ENCODE measurements at places on chromosomes 1 and 21.

DNA sequence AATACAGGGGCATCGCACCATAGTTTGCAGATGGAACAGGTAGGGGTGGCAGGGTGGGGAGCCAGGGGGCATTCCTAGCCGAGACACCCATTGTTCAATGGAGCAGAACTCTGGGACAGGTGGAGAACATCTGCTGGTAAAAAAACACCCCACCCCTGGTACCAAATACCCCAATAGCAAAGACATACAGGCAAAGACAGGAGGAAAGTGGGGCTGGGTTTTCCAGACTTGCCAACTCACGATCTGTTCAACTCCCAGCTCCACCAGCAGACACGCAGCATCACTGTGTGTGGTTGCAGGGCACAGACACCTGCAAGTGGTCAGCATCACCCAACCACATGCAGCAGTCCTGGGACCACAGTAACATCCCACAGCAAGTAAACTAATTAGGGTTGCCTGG is 328 bp upstream of the KRTAP10-8 start:
- DNase-seq: no peak

GRCh38 chr1:212967801-212968200 is 17.5 kb downstream of the VASH2 start:
- no peak for DNase-seq

DNA sequence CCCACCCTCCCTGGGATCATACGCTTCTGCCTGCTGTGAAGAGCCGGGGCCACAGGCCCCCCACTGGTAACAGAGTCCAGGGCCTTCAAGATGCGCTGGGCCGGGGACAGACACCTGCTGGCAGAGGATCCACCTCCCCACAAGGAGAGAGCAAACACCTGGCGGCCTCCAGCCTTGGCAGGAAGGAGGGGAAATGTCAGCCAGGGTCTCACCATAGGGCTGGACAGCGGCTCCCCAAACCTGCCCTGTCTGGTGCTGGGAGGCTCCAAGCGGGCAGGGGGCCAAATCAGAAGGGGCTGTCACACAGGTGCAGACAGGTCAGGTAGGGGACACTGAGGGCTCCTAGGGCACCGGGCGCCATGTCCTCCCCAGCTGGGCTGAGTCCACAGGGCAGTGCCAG is 58.9 kb downstream of the KCNAB2 start:
- no peak for DNase-seq

- no peak for DNase-seq
Measured at GRCh38 chr1:163820766-163821165, 499.0 kb downstream of the NUF2 start.

DNA sequence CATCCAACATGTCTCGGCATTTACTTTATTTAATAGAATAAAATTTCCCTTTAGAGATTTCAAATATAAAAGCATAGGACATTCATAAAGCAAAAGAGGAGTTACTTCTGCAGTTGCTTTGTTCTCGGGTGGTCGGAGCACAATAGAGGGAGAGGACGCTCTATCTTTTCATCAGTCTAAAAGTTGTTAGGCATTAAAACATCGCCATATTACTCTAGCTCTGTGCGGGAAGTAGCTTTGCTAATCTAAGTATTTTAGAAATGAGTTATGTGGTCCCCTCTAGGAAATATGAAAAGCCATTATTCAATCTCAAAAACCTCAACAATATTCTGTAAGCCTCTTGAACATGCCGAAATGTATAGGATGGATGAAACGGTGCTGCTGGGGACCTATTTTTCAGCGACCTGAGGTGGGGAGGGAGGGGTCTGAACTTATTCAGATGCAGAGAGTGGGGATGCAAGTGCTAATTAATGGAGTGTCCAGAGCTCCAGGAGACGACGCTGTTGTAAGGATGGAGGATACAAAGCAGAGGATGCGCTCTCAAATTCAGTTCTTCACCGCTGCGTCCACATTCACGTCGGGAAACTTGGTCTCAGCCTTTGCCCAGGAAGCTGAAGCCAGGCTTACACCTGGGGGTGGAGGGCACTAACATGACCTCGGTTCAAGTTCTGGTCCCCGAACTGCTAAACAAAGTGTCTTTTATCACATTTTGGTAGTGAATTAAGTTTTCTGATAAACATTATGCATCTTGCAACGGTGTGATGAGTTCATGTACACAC is 6.3 kb downstream of the CDKN2C start:
- DNase-seq: no peak

All from activated T-cell treated with anti-CD3 and anti-CD28 coated beads, Interleukin-2, amount 50 U/mL, for 72 hours (primary cell).